Esophagus squamous epithelium (tissue), 5 donors: ENCODE measurements at places on chromosomes 12 and 14.

DNA sequence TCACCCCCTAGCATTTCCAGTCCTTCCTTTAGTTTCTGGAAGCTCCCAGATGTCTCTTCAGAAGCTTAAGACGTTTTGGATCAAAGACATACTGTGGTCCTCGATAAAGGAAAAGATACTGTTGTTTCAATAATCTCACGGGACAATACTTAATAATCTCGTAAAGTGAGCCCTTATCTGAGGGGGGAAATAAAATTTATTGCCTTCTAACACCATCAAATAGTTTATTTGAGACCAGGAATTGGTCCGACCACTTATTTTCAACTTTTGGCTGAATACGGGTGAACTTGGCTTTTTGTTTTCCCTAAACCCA lies 640 bp upstream of the G2E3 start:
- no peak for DNase-seq

- DNase-seq = no peak
These were observed 33.5 kb downstream of the C12orf50 start for GRCh38 chr12:87995581-87996178.

DNA sequence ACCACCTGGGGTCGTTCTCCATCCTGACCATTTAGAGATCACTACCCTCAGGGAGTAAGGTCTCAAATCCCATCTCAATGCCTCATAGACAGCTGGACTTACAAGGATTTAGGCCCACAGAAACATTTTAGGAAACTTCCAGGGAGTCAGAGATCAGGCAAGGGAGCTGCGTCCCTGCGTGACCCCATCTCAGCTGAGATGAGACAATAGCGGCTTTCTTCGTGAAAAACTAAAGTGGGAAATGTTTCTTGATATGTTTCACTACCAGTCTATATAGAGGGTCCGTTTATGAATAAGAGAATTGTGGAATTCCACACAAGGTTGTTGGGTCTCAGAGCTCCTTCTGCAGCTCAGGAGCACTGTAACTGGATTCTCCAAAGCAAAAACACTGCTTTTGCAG lies 105.1 kb downstream of the VCPKMT start:
- DNase-seq = no peak

DNA sequence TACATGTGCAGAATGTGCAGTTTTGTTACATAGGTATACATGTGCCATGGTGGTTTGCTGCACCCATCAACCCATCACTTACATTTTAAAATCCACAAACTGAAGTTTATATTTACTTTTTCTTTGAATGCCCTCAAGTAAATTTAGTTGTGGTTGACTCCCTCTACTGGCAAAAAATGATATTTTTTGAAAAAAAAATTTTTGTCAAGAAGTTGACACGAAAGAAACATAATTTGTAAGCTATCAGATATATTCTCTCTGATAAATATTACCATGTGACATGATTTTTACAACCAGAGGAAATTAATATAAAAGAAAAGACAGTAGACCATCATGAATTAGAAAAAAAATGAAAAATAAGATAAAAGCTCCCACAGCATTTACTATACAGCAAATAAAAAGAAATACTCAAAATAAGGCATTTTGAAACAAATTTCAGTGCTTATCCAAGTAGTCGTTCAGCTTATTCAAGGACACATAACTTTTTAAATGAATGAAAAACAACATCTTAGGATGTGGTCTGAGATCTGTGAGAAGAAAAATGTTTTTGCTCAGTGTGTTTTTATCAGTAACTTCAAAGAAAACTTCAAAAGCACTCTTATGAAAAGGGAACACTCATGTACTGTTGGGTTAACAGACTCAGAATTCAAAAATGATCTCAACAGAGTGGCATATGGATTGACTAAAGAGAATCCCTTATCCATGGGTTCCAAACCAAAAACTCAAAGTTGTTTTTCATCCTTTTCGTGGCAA lies 30.0 kb upstream of the GRIP1 start:
- DNase-seq = no peak

- DNase-seq = no peak
These were observed 429.7 kb downstream of the C12orf50 start for GRCh38 chr12:87599459-87599858.

GRCh38 chr14:103735815-103736545 lies 20.4 kb downstream of the ZFYVE21 start:
- no peak for DNase-seq

DNA sequence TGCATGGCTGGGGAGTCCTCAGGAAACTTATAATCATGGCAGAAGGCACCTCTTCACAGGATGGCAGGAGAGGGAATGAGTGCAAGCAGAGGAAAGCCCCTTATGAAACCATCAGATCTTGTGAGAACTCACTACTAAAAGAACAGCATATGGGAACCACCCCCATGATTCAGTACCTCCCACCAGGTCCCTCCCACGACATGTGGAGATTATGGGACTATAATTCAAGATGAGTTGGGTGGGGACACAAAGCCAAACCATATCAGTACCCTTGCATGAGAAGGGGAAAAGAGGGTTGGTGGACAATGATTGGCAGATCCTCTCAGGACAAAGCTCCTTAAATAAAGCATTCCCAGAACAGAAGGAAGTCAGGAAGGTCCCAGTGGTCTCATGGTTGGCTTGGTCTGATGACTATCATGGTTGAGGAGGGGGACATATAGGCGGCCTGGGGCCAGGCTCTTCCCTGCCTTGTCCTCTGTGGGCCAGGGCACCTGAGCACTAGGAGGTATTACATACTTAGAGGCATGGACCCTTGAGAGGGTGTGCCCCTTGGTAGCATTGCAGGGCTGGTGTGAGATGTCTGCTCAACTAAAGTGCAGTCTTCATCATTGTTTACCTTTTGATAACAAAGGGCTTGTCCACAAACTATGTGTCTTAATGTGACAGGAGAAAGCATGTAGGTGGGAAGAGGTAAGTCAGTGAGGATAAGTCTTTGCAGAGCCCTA lies 22.2 kb downstream of the HSD17B6 start:
- no peak for DNase-seq

DNA sequence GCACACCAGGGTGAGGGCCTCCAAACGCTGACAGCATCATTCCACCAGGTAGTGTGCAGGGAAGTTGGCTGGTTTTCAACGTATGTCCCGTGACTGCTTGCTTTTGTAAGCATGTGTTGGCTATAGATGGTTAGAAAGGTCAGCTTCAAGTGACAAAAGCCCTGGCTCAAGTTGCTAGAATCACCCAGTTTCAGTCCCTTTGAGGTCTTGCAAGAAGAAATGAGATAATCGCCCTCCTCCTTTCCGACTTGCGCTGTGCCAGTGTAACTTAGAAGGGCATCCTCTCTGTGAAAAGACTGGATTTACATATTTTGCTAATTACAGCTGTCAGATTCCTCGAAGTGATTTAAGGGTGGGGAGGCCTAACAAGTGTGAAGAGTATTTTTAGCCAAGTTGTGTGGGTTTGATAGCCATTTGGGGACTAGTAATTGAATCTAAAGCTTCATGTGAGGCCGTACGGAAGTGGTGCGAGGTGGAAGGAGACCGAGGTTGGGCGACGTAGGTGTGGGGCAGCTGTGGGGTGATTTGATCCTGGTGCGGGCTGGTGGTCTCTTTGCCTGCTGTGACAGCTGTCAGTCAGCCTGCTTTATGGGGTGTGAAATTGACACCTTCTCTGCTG lies 94.7 kb downstream of the CHST11 start:
- no peak for DNase-seq

DNA sequence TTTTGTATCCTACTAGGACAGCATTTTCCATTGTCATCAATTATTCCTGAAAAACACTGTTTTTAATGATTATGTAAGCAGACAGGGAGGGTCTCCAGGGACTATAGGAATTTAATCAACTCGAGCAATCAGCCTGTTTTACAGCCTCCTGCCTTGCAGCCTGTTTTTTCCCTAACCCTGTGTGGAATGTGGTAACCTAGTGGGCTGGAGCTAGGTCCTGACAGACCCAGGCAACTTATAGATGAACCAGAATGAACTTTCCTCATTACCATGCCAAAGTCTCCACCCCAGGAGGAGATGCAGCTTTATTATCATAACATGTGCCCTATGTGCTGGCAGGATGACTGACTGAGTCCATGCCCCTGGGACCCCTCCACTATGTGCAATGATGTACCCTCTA lies 375.1 kb downstream of the BMP4 start:
- no peak for DNase-seq

- DNase-seq = no peak
These were observed 490 bp downstream of the RILPL1 start for GRCh38 chr12:123532808-123533649.

- no peak for DNase-seq
These were observed 2.7 kb upstream of the CDKN1B start for GRCh38 chr12:12714276-12715021.

DNA sequence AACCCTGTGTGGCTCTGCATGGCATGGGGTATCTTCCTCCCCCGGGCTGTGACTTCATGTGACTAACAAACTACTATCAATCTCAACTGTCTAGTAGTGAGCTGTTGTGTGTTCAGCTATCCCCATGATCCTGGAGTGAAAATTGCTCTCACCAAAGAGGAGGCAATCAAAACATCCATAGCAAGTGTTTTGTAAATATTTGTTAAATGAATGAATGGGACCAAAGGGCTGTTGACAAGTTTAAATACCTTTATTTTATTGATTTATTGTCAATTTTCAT lies 138.1 kb upstream of the CPM start:
- DNase-seq = no peak

DNA sequence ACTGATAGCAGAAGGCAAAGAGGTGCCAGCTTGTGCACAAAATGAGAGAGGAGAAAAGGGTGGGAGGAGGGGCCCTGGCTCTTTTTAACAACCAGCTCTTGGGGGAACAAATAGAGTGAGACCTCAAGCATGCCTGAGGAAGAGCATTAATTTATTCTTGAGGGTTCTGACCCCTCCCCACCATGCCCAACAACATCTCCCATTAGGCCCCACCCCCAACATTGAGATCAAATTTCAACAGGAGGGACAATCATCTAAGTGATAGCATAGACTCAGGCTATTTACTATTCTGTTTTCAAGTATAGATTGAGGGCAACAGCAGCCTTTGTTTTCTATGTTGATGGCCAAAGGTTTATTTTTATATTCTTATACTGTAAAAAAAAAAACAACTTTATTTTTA lies 59.7 kb downstream of the FUT8 start:
- DNase-seq = no peak

- DNase-seq = no peak
These were observed 10.2 kb downstream of the PSMC1 start for GRCh38 chr14:90266441-90267154.

DNA sequence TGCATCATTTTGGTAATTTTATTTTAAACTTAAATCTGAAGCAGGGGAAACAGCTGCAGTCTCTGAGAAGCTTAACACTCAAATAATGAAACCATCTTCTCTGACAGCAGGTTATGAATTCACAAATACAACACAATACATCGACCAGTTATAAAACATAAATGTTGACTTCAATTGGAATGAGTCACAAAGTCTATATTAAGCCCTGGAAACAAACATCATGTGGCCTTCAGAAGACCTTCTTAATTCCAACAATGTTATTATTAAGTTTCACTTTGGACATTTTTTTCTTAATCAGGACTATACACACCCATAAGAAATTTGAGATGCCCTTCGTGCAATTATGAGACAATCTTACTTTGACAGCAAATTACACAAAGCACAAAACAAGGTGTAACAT lies 68.9 kb downstream of the CEP128 start:
- DNase-seq = no peak

GRCh38 chr14:91041450-91041849 lies 19.0 kb downstream of the RPS6KA5 start:
- no peak for DNase-seq

DNA sequence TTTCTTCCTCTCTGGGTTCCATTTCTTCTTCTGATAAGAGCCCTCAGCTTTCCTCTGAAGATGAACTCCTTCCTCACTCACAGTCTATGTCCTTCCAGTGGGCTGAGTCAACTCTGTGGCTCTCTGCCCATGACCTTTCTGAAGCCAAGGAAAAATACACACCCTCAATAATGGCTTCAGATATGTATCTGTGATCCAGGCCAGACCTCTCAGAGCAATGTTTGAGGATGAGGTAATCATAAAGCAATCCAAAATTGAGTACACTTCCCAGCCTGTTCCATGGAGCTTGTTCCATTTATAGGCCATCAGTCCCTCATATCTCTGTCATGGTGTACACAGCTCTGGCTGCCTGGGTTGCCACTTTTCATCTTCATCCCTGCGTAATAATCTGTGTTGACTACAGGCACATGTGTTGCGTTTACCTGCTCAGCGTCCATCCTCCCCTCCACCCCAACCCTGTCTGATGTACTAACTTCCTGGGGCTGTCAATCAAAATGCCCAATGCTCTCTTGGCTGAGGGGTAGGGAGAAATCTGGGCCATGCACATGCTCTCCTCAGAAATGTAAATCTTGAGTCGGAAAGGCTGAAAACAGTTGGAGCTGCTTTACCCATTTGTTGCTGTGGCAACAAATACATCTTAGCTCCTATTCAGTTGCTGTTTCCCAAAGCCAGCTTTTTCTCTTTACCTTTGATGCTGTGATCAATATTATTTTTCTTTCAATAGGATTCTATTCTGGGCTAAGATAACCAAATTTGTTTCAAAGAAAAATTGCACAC lies 377.8 kb upstream of the TMEM132C start:
- DNase-seq = no peak

DNA sequence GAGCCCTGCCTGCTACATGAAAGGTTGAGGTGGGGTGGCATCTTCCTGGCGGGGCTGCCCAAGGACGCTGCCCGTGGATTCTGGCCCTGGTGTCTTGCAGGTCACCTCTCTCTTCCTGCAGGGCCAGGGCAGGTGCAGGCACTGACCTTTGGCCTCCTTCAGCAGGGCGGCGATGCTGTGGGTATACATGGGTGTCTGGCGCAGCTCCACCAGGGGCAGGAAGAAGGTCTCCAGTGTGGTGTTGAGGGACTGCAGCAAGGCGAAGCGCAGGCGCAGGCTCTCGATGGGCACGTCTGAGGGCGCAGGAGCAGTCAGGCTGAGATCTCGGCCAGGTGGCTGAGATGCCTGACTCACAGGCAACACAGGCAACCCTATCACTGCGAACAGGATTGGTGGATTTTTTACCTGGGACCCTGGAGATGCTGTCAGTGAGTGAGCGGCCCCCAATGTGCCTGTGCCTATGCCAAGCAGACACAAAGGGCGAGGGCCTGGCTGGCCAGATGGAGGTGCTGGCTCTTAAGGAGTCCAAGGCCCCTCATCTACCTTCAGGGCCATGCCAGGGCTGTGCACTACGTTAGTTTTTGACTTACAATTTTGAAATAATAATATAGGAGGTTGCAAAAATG lies 45.7 kb downstream of the TRAFD1 start:
- DNase-seq = no peak

- DNase-seq = no peak
These were observed 8.1 kb upstream of the ADCY6 start for GRCh38 chr12:48796976-48797375.

- no peak for DNase-seq
These were observed 441 bp downstream of the E2F7 start for GRCh38 chr12:77064896-77065360.

- DNase-seq = no peak
These were observed 397.1 kb downstream of the MDGA2 start for GRCh38 chr14:47278233-47278842.

- no peak for DNase-seq
These were observed 73.7 kb upstream of the CISTR start for GRCh38 chr12:53825246-53826081.

DNA sequence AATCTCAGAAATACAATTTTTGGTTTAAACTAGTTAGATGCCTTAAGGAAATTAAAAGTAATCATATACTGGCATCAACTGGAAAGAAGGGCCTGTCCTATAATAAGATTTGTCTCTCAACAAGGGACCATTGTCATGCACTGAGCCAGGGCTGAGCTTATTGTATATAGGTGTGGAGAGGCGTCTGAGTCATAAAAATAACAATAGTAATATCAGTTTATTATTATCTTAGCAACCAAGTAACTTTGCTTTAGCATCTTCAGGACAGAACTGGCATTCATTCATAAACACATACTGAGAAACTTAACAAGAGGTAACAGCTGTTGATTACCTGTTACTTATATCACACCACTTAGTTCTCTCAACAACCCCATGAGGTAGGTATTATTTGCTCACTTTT lies 7.1 kb downstream of the KRT75 start:
- DNase-seq = no peak
